ENCODE measurements at places on chromosomes 1 and 21. TPM values are rescaled to one million over a fixed set of nuclear protein-coding genes. Genes with fewer than 3 reads are reported as not detected.

Gene NTNG1
- total RNA-seq = 1.0 TPM

Gene GBP6
- not detected for total RNA-seq

- H3K27me3 ChIP-seq = no peaks in the 10 kb centered on the region
- no peak overlapping the region for H3K4me3 ChIP-seq
- no peak for DNase-seq
- no peak overlapping the region for H3K27ac ChIP-seq
These were observed 6.0 kb upstream of the SLC27A3 start for GRCh38 chr1:153769221-153769620.

Gene HSD11B1
- total RNA-seq = not detected

- no peak for DNase-seq
- H3K4me1 ChIP-seq = peaks cover 8% of the 10 kb centered on the region
- H3K27me3 ChIP-seq = peaks cover 7% of the 10 kb centered on the region
- H3K4me3 ChIP-seq = no peak overlapping the region
These were observed 6.4 kb upstream of the KAZN start for GRCh38 chr1:14592004-14592631.

Gene HAO2
- total RNA-seq = 0.61 TPM

Gene OR10J1
- total RNA-seq = not detected

DNA sequence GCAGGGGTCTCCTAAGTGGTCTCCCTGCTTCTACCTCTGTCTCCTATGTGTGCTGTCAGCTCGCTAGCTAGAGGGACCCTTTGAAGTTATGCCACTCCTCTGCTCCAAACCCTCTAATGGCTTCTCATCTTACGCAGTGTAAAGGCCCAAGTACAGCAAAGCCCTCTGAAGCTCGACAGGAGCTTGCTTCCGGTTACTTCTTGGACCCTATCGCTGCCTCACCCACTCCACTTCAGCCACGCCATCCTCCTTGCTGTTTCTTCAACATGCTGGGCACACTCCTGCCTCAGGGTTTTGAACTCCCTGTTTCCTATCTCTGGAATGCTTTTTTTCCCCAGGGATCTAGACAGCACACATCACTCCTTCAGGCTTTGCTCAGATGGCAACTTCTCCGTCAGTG lies 102.3 kb upstream of the F3 start:
- no peak for DNase-seq
- no peaks in the 10 kb centered on the region for H3K36me3 ChIP-seq
- peaks cover 4% of the 10 kb centered on the region for H3K4me1 ChIP-seq
- no peak overlapping the region for H3K27ac ChIP-seq

DNA sequence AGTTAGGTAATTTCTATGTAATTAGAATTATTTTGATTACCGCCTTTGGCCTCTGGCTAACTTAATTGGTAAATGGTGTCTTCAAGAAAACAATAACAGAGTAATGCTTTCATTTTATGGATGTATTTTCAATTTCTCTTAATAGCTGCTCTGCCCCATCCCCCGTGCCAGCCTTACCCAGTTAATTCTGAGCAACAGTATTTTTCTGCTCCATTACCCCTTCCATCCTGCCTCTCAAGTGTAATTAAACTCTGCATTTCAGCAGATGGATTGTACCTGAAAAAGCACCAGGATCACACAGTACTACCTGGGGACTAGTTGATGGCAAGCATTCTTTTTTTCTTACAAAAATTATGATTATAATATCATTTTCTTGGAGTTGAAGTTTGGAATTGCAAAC lies 104.2 kb downstream of the KIAA0319L start:
- H3K27me3 ChIP-seq = no peaks in the 10 kb centered on the region
- peaks cover 60% of the 10 kb centered on the region for H3K36me3 ChIP-seq
- no peak for DNase-seq
- H3K4me3 ChIP-seq = no peak overlapping the region
- no peak overlapping the region for H3K27ac ChIP-seq

GRCh38 chr1:157163273-157164127 lies 25.3 kb upstream of the ETV3 start:
- peak overlapping the region; percentile 47 for H3K4me3 ChIP-seq
- H3K27ac ChIP-seq = peak overlapping the region; percentile 8
- DNase-seq = peak; percentile 96
- no peaks in the 10 kb centered on the region for H3K36me3 ChIP-seq
- peaks cover 11% of the 10 kb centered on the region for H3K4me1 ChIP-seq

GRCh38 chr1:156073740-156074139 lies 8.5 kb downstream of the MEX3A start:
- peak; percentile 85 for DNase-seq
- H3K36me3 ChIP-seq = peaks cover 10% of the 10 kb centered on the region
- peak overlapping the region; percentile 73 for H3K4me3 ChIP-seq
- no peak overlapping the region for H3K27ac ChIP-seq
- H3K27me3 ChIP-seq = no peaks in the 10 kb centered on the region
- H3K4me1 ChIP-seq = peaks cover 27% of the 10 kb centered on the region

DNA sequence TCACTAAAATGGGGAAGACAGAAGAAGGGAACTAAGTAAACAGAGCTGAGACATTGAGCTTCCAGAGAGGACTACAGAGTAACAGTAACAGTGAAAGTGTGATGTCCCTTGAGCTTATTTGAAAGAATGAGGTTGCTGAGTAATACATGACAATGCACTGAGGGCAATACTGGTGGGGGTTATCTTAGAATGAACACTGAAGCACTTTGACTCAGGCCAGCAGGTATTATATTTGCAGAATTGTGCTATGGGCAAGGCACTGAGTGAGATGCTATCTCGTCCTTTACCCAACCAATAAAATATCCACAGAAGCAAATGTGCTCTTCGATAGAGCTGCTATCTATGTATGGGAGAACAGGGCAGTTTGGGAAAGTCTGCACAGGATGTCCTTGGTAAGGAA lies 133.2 kb downstream of the DISP1 start:
- peaks cover 2% of the 10 kb centered on the region for H3K36me3 ChIP-seq
- no peaks in the 10 kb centered on the region for H3K27me3 ChIP-seq
- no peak overlapping the region for H3K4me3 ChIP-seq
- DNase-seq = no peak
- no peaks in the 10 kb centered on the region for H3K4me1 ChIP-seq

- no peak overlapping the region for H3K27ac ChIP-seq
- no peaks in the 10 kb centered on the region for H3K27me3 ChIP-seq
- no peak for DNase-seq
- no peaks in the 10 kb centered on the region for H3K4me1 ChIP-seq
These were observed 3.3 kb upstream of the SKI start for GRCh38 chr1:2224631-2225428.

Gene C1orf87
- 0.33 TPM for total RNA-seq

DNA sequence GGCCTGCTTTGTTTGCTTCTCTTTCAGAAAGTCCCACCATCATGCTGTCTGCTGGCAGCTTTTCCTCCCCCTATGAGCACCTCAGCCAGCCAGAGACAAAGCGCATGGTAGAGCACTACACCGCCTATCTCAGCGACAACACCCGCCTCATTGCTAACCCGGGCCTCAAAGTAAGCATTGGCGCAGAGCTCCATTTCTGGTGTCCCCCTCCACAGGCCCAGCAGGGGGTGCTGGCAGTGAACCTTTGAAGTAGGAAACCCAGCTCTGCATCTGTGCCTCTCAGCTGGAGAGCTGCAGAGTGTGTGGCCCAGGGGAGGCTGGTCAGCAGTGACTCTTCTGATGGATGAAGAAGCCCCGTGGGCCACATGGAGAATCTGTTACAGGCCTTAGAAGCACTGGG lies 81.2 kb upstream of the RAVER2 start:
- H3K4me1 ChIP-seq = no peaks in the 10 kb centered on the region
- peak; percentile 50 for DNase-seq

- H3K4me3 ChIP-seq = no peak overlapping the region
- no peak overlapping the region for H3K27ac ChIP-seq
- no peaks in the 10 kb centered on the region for H3K36me3 ChIP-seq
- H3K27me3 ChIP-seq = no peaks in the 10 kb centered on the region
These were observed 254.8 kb downstream of the OLFM3 start for GRCh38 chr1:101741910-101742309.

DNA sequence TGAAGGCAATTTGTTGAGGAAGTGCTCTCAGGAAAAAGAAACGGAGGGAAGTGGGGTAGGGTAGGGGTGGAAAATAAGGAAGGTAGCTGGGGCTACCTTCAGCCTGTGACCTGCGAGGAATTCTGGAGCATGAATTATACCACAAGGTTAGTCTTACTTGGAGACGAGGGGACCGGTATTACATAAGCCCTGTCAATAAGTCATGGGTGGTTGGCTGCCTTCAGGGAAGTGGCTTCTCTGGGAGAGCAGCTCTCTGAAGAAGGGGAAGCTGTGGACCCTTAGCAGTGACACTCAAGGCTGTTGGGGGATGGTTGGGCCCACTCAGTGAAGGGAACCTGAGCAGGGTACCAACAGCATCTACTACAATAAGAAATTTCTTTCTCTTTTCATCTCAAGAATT lies 111.3 kb downstream of the TNFSF18 start:
- no peak overlapping the region for H3K27ac ChIP-seq
- DNase-seq = no peak
- no peaks in the 10 kb centered on the region for H3K27me3 ChIP-seq
- H3K4me3 ChIP-seq = no peak overlapping the region

- H3K27ac ChIP-seq = no peak overlapping the region
- peak overlapping the region; percentile 97 for H3K4me3 ChIP-seq
- no peaks in the 10 kb centered on the region for H3K4me1 ChIP-seq
- DNase-seq = no peak
- H3K27me3 ChIP-seq = no peaks in the 10 kb centered on the region
- H3K36me3 ChIP-seq = peaks cover 11% of the 10 kb centered on the region
These were observed 1.5 kb downstream of the PHACTR4 start for GRCh38 chr1:28371010-28371377.

- H3K4me1 ChIP-seq = no peaks in the 10 kb centered on the region
- H3K4me3 ChIP-seq = no peak overlapping the region
- no peak for DNase-seq
- H3K27me3 ChIP-seq = no peaks in the 10 kb centered on the region
- H3K36me3 ChIP-seq = peaks cover under 1% of the 10 kb centered on the region
- no peak overlapping the region for H3K27ac ChIP-seq
These were observed 12.2 kb downstream of the PINK1 start for GRCh38 chr1:20645414-20645813.

Gene CLCA1
- total RNA-seq = not detected

DNA sequence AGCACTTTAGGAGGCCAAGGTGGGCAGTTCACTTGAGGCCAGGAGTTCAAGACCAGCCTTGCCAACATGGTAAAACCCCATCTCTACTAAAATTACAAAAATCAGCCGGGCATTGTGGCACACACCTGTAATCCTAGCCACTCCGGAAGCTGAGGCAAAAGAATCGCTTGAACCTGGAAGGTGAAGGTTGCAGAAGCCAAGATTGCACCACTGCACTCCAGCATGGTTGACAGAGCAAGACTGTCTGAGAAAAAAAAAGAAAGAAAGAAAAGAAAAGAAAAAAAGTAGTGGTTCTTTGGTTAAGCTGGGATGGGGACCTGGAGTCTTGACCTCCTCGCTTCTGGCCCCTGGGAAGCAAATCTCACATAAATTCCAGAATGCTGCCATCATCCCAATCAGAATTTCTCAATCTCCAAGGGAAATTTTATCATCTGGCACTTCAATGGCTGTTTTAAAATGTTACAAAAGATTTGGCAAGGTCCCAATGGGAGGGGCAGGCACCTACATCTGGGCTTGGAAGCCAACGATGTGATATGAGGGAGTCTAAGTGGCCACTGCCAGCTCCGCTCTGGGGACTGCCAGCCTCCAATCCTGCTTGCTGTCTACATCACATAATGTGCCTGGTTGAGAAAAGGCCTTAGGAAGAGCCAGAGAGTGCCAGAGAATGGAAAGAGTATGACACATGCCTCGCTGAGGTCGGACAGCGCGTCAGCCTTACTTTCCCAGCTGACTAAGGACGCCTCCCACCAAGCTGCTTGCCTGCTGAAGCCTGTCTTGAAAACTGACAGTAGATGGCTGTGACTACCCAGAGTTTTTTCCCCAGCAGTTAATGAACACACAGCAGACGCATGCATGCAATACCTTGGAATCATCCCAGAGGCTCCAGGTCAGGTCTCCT lies 42.1 kb upstream of the SRP9 start:
- no peaks in the 10 kb centered on the region for H3K36me3 ChIP-seq
- no peak overlapping the region for H3K27ac ChIP-seq
- peaks cover 2% of the 10 kb centered on the region for H3K27me3 ChIP-seq
- H3K4me3 ChIP-seq = no peak overlapping the region
- DNase-seq = no peak

DNA sequence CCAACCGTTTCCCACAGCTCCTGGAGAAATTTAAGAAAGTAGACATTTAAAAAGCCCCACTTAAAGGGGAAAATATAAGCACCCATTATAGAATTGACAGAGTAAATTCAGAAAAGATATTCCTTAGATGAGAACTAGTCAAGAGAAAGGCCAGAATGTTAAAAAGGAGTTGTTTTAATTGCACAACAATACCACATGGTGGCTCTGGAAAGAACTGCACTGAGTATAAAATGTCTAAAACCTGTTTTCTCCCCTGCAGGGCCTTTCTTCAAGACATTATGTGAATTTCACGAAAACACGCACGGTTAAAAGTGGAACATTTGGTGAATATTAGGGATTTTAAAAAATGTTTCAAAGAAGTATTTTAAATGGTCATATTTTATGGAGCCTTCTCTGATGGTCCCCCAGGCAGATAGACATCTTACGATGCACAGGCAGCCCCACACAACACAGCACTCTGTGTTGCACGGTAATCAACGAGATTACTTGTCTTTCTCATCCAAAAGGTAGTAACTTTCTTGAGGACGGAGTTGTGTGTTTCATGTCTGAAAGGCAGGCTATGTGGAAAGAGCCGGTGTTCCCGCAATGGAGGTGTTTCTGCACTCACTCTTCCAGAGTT lies 101.9 kb downstream of the PRRX1 start:
- no peaks in the 10 kb centered on the region for H3K4me1 ChIP-seq
- no peak overlapping the region for H3K27ac ChIP-seq
- no peaks in the 10 kb centered on the region for H3K27me3 ChIP-seq
- no peaks in the 10 kb centered on the region for H3K36me3 ChIP-seq

GRCh38 chr1:21165076-21165475 lies 11.6 kb downstream of the EIF4G3 start:
- no peak overlapping the region for H3K27ac ChIP-seq
- H3K27me3 ChIP-seq = no peaks in the 10 kb centered on the region
- H3K36me3 ChIP-seq = peaks cover 53% of the 10 kb centered on the region
- no peak overlapping the region for H3K4me3 ChIP-seq

GRCh38 chr1:67953301-67953700 lies 97.1 kb downstream of the DIRAS3 start:
- H3K4me1 ChIP-seq = no peaks in the 10 kb centered on the region
- no peak for DNase-seq
- no peaks in the 10 kb centered on the region for H3K36me3 ChIP-seq
- no peak overlapping the region for H3K27ac ChIP-seq
- no peaks in the 10 kb centered on the region for H3K27me3 ChIP-seq

GRCh38 chr1:230842801-230843200 lies 25.5 kb downstream of the C1orf198 start:
- DNase-seq = no peak
- no peak overlapping the region for H3K27ac ChIP-seq
- H3K36me3 ChIP-seq = peaks cover 44% of the 10 kb centered on the region
- H3K4me1 ChIP-seq = no peaks in the 10 kb centered on the region
- H3K4me3 ChIP-seq = no peak overlapping the region

GRCh38 chr1:7014640-7014930 lies 229.3 kb downstream of the CAMTA1 start:
- H3K27ac ChIP-seq = no peak overlapping the region
- no peaks in the 10 kb centered on the region for H3K27me3 ChIP-seq
- no peak for DNase-seq
- H3K36me3 ChIP-seq = no peaks in the 10 kb centered on the region
